ENCODE measurements at places on chromosomes 13 and 19.

DNA sequence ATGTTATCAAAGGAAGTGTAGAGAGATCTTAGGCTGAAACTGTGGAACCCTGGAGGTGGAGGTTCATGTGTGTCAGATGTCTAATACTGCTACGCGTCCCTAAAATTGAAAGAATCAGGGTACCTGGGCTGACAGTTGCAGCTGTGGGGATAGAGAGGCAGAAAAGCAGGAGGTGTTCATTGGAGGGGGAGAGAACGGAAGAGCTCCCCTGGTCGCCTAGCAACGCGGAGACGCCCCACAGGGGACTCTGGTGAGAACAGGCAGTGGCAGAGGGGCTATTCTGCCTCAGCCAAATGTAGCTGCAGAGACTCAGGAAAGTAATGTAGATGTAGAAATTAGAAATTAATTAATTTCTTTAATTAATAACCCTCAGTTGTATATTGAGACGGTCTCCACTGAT, 10.1 kb upstream of the ZNF835 start:
- no peak for DNase-seq

DNA sequence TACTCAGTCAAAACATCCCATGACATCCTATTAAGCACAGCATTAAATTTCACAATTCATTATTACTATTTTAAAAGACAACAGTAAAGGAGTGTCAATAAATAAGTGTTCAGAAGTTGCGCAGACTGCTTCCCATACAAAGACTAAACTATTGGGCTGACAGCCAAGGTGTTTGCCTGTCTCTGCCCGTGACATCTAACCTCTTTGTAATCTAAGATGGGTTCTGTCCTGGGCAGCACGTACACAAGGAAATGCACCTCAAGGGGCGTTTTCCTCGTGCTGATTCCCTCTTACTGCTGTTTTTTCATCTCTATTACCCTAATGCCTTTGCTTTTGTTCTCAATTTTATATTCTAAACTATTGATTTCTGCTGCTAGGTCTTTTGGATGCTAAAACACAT, 216.3 kb downstream of the NHLRC3 start:
- DNase-seq: no peak

DNA sequence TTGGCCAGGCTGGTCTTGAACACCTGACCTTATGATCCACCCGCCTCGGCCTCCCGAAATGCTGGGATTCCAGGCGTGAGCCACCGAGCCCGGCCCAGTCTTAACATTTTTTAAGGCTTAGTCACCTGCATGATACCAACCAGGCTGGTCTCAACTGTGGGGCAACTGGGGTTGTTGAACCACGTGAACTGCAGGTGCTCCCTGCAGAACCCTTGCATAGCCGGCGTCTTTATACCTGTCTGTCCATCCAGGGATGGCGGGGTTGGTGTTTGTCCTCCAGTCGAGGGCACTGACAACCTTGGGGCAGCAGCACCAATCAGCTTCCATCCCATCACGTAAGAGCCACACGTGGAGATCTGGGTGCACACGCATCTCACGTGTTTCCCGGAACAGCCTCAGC, 24.8 kb upstream of the LILRA2 start:
- DNase-seq: no peak

GRCh38 chr19:1243768-1244692, 2.5 kb downstream of the ATP5F1D start:
- peak; percentile 72 for DNase-seq

DNA sequence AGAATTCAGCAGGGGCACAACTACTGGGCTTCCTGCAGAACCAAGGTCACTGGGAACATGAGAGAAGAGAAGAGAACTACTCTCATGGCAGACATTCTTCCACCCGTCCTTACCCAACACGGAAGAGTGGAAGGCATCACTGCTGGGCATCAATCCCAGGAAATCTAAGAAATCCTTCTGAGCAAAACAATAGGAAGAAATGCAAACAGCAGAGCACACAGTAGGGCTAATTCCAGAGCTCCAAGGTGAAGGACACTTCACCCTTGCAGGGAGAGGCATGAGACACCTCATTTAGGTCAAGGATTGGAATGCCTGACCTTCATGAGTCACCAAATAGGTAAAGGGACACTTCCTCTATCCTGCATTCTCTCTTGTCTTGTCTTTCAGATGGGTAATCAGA, 2.8 kb downstream of the ERVV-2 start:
- DNase-seq: no peak

GRCh38 chr13:91291078-91291477, 56.4 kb upstream of the MIR17HG start:
- DNase-seq: no peak

GRCh38 chr13:24217601-24218281, 57.2 kb downstream of the SPATA13 start:
- DNase-seq: no peak

- no peak for DNase-seq
Measured at GRCh38 chr13:24683351-24683750, 3.1 kb downstream of the ATP12A start.

DNA sequence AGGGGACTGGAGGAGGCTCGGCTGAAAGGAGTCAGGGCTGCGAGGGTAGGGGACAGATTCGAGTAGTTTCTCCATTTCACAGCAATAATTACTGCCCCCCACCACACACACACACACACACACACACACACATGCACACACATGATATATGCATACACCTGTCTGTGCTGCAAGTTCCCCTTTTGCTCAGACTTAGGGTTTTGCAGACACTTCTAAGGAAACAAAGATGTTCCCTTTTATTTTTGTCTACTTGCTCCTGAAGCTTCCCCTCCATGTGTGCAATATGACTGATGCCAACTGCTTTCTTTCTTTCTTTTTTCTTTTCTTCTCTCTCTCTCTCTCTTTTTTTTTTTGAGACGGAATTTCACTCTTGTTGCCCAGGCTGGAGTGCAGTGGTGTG, 13.4 kb downstream of the MBD3L2B start:
- DNase-seq: no peak

DNA sequence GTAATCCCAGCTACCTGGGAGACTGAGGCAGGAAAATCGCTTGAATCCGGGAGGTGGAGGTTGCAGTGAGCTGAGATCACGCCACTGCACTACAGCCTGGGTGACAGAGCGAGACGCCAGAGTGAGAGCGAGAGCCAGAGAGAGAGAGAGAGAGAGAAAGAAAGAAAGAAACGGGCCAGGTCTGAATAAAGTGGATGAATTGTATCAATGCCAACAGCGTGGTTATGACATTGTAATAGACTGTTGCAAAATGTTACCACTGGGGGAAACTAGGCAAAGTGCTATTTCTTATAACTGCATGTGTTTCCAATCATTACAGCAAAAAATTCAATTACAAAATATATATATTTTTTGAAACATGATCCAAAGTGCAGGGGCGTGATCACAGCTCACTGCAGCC, 11.8 kb upstream of the BTBD2 start:
- DNase-seq: no peak

- DNase-seq: no peak
Measured at GRCh38 chr19:17125062-17125727, 49.6 kb downstream of the MYO9B start.

GRCh38 chr19:3184847-3185460, 776 bp upstream of the NCLN start:
- DNase-seq: peak; percentile 33

DNA sequence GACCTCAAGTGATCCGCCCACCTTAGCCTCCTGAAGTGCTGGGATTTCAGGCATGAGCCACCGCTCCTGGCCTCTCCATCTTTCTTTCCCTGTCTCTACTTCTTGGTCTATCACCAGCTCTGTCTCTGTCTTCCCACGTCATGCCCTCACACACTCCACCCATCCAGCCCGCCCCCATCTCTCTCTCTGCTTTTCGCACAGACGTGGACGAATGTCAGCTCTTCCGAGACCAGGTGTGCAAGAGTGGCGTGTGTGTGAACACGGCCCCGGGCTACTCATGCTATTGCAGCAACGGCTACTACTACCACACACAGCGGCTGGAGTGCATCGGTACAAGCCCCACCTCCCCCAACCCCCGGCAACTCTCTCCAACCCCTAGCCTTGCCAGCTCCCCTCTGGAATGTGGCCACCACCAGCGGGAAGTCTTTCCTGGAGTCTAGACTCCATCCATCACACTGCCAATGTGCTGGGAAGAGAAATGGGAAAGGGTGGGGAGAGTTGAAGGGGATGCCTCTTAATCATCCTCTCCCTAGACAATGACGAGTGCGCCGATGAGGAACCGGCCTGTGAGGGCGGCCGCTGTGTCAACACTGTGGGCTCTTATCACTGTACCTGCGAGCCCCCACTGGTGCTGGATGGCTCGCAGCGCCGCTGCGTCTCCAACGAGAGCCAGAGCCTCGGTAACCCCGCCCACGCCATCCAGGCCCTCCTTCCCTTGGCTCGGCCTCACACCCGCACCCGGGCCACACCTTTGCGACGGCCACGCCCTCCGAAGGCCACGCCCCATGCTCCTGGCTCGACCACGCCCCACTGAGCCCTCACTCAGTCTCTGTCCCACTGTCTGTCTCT, 22.5 kb downstream of the LTBP4 start:
- DNase-seq: no peak

- no peak for DNase-seq
Measured at GRCh38 chr13:112057736-112058518, 9.0 kb upstream of the SOX1 start.

- no peak for DNase-seq
Measured at GRCh38 chr19:40281381-40282208, 3.5 kb downstream of the AKT2 start.

DNA sequence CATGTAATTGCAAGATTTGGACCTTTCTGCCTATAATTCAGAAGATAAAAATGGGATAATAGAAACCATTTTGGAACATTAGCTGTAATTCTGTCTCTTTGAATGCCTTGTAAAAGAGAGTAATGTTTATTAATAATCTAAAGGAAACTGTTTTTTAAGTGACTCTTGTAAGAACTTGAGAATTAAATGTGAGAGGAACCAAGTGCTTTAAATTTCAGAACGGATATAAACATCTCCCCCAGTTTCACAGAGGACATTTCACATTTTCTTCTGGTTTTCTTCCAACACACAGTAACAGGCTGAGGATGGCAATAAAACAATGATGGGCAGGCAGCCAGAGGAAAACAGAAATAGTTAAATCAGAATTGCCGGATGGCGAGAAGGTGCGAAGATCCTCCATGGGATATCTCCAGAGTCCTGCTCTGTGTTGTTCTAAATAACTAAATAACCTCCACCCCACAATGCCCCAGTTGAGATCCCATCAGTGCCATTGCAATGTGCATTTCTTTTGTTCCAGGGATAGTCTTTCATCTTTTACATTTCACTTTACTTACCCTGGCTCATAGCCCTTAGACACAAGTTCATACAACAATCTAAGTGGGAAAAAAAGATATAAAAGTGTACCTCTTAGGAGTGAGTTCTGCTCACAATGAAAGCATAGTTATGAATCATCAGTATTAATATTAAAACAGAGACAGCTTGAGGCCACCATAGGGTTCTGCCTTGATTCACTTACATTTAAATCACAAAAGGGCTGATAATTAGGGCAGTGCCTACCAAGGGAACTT, 73.3 kb downstream of the TNFRSF19 start:
- DNase-seq: no peak

- DNase-seq: no peak
Measured at GRCh38 chr13:106382534-106382933, 152.9 kb downstream of the EFNB2 start.

DNA sequence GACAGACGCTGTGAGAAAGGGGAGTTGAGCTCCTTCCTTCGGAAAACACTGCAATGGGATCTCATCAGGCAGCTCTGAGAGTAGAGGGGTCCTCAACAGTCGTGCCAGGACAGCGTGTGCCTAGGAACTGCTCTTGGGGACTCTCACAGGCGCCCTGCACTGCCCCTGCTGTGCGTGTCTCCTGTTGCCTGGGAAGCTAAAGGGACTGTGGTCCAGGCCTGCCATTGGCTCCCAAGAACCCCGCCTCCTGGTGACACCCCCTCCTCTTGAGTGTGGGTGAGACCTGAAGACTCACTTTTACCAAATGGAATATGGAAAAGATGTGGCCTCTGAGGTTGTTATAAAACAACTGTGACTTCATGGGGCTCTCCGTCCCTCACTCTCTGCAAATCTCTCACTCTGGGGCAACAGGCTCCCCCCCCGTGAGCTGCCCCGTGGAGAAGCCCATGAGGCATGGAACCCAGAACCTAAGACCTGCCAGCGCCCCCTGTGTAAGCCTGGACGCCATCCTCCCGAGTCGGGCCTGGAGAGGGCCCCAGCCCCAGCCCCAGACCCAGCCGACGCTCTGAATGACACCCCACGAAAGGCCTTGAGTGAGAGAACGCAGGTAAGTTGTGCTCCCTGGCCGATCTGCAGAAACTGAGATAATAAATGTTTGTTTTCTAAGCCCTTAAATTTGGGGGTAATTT, 302.7 kb downstream of the FGF9 start:
- DNase-seq: no peak

GRCh38 chr19:19053508-19054314, 10.1 kb upstream of the SLC25A42 start:
- DNase-seq: no peak

DNA sequence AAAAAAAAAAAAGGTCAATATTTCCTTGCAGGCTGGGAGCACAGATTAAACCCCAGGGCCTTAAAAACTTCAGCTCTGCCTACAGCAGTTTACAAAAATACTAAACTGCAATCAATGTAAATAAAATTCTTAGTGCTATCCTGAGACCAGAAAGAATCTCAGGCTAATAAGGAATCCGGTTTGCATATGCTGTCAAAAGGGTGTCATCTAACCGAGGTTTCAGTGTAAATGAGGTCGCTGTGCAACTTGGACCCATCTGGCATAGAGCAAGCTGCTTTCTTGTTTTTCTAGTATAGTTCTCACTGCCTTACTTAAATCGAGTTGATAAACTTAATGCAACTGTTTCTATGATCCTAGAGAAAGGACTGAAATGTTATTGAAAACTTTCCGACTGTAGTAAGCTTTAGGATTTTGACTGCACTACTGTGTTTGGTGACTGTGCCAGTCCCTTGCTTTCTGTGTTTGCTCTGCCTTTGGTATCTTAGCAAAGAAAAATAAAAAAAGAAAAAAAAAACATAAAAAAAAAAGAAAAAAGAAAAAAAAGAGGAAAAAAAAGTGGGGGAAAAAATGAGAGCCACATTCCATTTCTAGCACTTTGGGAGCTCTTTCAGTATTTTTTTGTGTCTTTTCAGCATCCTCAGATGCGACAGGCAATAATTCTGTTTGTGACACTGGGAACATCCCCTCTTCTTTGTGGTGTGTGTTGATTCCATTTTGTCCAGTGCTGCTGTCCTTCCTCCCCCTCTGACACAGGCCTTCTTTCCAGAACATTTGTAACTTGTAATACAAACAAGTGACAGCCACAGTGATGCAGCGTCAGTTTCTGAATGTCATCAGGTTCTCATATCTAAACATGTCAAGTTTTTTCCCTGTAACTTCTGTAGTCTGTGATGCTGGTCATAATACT, 340.5 kb downstream of the ZNF536 start:
- no peak for DNase-seq

GRCh38 chr13:34174671-34175145, 356.8 kb downstream of the RFC3 start:
- no peak for DNase-seq

DNA sequence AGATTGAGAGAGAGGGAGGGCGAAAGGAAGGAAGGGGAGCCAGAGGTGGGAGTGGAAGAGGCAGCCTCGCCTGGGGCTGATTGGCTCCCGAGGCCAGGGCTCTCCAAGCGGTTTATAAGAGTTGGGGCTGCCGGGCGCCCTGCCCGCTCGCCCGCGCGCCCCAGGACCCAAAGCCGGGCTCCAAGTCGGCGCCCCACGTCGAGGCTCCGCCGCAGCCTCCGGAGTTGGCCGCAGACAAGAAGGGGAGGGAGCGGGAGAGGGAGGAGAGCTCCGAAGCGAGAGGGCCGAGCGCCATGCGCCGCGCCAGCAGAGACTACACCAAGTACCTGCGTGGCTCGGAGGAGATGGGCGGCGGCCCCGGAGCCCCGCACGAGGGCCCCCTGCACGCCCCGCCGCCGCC, at the start of gene TNFSF11:
Gene TNFSF11, plus strand, starts transcription at position 142 of the 400 bp plus-strand sequence. Its CDS starts 152 bp downstream, at position 294.
- DNase-seq: no peak
